Daoy (cell line): ENCODE measurements at places on chromosomes 3 and 15. TPM values are rescaled to one million over a fixed set of nuclear protein-coding genes. Genes with fewer than 3 reads are reported as not detected.
A peak's percentile ranks its signal among the peaks of the same experiment; 100 is the strongest.

GRCh38 chr15:27842526-27842925 is 256.6 kb downstream of the OCA2 start:
- DNase-seq = no peak

DNA sequence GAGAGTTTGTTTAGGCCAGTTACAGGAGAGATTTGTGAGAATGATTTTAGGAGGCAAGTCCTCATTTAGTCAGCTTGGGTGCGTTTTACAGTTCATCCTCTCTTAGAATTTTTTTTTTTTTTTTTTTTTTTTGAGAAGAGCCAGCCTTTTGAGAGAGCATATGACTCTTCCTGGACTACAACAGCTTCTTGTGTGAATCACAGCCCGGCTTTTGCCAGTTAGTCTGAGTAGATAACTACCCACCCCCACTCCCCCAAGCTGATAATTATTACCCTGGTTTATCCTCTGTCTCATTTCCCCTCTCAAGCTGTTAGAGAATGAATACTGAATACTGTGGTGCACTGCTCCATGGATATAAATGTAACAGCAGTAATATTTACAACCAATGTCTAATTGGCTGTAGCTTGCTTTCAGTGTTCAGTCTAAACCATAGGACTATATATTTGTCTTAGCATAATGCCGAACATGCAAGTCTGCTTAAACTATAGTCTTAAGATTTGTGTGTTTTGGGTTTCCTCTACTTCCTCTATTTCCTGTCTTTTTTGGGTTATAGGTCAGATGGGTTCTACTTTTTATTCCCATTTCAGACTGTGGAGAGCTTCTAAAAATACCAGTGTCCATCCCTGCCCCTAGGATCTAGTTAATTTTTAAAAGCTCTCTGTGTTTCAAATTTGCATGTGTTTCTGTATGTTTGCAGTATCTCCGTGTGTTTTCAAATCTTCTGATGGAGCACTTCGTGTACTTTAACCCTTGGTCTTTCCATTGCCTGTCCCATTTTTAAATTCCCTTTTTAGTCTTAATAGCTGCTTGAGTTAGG is 8.0 kb downstream of the CHD2 start:
- DNase-seq = peak; percentile 88

- DNase-seq = no peak
Observed at GRCh38 chr3:194849166-194849875, 163.6 kb downstream of the FAM43A start.

GRCh38 chr3:16055606-16056211 is 118.8 kb upstream of the GALNT15 start:
- no peak for DNase-seq

NRROS gene
- total RNA-seq = 2.1 and 2.5 TPM in 2 replicates

DNA sequence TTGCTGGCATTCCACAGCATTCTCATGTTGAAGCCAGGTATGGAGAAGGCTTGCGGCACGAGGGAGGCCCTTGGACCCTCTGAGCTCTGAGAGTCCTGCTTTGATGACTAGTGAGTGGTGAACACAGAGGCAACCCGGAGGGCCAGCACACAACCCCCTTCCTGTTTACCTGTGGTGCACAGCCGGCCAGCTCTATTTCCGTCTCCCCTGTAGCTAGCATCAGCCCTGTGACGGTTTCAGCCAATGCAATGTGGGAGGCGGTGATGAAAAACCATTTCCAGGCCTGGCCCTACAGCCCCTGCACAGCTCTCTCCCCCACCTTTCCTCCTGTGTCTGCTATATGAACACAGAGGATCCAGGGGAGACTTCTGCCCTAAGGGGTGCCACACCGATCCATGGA is 76.8 kb upstream of the KLHL25 start:
- DNase-seq = no peak

DNA sequence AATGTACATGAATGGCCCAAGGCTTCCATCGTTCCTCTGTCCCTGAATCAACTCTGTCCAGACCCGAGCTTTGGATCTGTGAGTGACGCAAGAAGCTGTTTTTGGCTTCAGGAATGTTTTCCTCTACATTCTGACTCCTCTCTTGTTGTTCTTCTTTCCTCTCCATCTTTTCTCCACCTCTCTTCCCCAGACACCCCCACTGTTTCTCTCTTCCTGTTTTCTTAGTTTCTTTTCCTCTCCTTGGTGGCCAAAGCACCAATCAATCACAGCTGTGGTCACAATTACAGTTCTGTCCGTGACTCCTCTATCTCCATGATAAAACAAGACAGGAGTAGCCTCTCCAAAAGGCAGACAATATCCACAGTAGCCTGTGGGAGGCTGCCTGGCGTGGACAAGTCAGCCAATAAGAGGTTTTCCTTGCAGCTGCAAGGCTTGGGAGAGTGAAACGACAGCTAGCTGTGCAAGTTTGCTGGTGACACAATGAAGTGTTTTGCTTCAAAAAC is 4.9 kb upstream of the TMEM212 start:
- peak; percentile 40 for DNase-seq
